Tibial nerve (tissue), 4 donors: ENCODE measurements at places on chromosomes 5 and 9.
A peak's percentile ranks its signal among the peaks of the same experiment; 100 is the strongest.

DNA sequence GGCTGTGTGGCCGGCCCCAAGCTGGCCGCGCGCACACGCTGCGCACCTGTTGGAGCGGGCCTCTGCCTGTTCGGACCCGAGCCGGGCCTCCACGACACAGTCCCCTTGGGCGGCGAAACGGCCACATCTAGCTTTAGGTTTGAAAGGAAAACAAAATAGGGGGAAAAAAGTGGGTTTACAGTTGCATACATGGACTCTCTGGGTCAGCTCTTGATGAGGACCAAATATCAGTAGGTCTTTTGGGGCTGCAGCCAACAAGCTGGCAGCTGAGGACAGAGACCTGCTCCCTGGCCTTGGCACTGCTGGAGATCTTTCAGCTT, 20.7 kb downstream of the IGIP start:
- no peak overlapping the region for H3K27ac ChIP-seq
- no peak for DNase-seq
- H3K4me3 ChIP-seq, result peak overlapping the region; percentile 27
- peaks cover 15% of the 10 kb centered on the region for H3K4me1 ChIP-seq

DNA sequence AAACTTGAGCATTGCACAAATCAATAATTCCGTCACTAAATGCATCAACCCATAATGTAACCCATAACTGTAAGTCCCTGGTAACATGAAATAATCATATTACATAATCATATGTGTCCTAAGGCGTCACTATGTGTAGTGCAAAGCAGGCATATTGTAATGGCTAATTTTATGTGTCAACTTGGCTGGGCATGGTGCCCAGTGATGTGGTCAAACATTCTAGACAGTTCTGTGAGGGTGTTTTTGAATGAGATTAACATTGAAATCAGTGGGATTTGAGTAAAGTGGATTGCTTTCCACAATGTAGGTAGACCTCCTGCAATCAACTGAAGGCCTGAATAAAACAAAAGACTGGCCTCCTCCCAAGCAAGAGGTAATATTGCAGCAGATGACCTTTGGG, 794.4 kb upstream of the ACO1 start:
- H3K27ac ChIP-seq, result no peak overlapping the region
- no peak overlapping the region for H3K4me3 ChIP-seq
- no peaks in the 10 kb centered on the region for H3K27me3 ChIP-seq
- H3K36me3 ChIP-seq, result no peaks in the 10 kb centered on the region
- no peaks in the 10 kb centered on the region for H3K4me1 ChIP-seq

DNA sequence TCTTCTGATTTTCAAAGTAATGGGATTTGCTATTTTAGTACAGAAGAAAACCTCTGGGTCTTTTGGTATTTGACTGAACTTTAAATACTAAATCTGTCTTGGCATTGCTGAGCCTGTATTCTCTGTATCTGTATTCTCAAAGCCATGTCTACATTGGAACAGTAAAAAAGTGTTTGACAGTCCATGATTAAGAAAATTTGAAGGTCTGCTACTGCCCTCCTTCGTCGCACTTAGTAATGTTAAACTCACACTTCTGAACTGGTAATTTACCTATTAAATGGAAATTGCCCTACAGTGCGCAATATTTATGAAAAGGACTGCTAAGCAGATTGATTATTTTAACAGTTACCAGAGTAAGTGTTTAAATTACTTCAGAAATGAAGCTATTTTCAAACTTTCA, 165.7 kb upstream of the SMC2 start:
- no peak for DNase-seq
- no peaks in the 10 kb centered on the region for H3K36me3 ChIP-seq
- H3K27me3 ChIP-seq, result no peaks in the 10 kb centered on the region
- H3K4me1 ChIP-seq, result no peaks in the 10 kb centered on the region
- no peak overlapping the region for H3K4me3 ChIP-seq

- no peak overlapping the region for H3K27ac ChIP-seq
- no peaks in the 10 kb centered on the region for H3K4me1 ChIP-seq
- no peak for DNase-seq
- no peaks in the 10 kb centered on the region for H3K27me3 ChIP-seq
- H3K36me3 ChIP-seq, result no peaks in the 10 kb centered on the region
- no peak overlapping the region for H3K4me3 ChIP-seq
Measured at GRCh38 chr9:69660304-69660703, 11.9 kb downstream of the APBA1 start.

GRCh38 chr9:69499959-69500358, 172.2 kb downstream of the APBA1 start:
- H3K4me3 ChIP-seq, result no peak overlapping the region
- no peak for DNase-seq
- no peaks in the 10 kb centered on the region for H3K27me3 ChIP-seq
- H3K36me3 ChIP-seq, result no peaks in the 10 kb centered on the region
- no peaks in the 10 kb centered on the region for H3K4me1 ChIP-seq

GRCh38 chr9:12813960-12814876, 39.4 kb downstream of the LURAP1L start:
- no peaks in the 10 kb centered on the region for H3K36me3 ChIP-seq
- H3K27me3 ChIP-seq, result no peaks in the 10 kb centered on the region
- peak; percentile 65 for DNase-seq
- H3K4me1 ChIP-seq, result no peaks in the 10 kb centered on the region
- H3K27ac ChIP-seq, result peak overlapping the region; percentile 88
- H3K4me3 ChIP-seq, result no peak overlapping the region

GRCh38 chr5:141633871-141634561, 2.6 kb downstream of the HDAC3 start:
- H3K4me3 ChIP-seq, result no peak overlapping the region
- H3K27me3 ChIP-seq, result no peaks in the 10 kb centered on the region
- no peak for DNase-seq
- no peaks in the 10 kb centered on the region for H3K4me1 ChIP-seq
- H3K36me3 ChIP-seq, result no peaks in the 10 kb centered on the region
- H3K27ac ChIP-seq, result no peak overlapping the region

- no peaks in the 10 kb centered on the region for H3K27me3 ChIP-seq
- no peaks in the 10 kb centered on the region for H3K4me1 ChIP-seq
- no peak overlapping the region for H3K27ac ChIP-seq
- H3K36me3 ChIP-seq, result no peaks in the 10 kb centered on the region
- DNase-seq, result no peak
Measured at GRCh38 chr5:14063138-14063537, 80.0 kb upstream of the TRIO start.

DNA sequence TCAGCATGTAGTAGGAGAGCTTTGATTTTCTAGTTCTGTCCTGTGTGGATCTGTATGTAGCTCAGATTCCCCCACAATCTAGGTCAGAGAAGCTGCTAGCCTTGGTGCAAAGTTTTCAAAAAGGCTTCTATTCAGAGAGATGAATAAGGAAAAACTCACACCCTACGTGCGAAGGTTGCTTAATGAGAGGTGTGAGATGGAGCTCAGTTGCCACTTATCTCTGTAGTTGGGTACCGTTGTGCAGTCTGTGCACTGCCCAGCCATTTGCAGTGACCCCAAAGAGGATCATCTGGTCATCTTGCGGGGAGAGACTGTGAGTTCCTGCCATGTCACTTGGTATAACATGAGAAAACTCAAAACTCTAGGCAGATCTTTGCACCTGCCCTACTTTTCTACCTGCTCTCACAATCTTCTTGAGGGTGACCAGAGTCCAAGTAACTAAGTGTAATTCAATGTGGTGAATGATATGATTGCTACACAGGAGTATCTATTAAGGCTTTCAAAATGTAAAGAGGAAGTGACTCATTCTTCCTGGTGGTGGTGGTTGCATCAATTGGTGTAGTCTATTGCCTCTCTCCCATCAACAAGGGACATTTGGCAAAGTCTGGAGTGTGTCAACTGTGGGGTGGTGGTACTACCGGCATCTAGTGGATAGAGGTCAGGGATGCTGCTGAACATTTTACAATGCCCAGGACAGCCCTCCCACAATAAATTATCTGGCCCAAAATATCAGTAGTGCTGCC, 65.2 kb downstream of the TMC1 start:
- H3K4me1 ChIP-seq, result peaks cover 22% of the 10 kb centered on the region
- no peaks in the 10 kb centered on the region for H3K27me3 ChIP-seq
- no peaks in the 10 kb centered on the region for H3K36me3 ChIP-seq
- H3K4me3 ChIP-seq, result no peak overlapping the region
- H3K27ac ChIP-seq, result no peak overlapping the region

DNA sequence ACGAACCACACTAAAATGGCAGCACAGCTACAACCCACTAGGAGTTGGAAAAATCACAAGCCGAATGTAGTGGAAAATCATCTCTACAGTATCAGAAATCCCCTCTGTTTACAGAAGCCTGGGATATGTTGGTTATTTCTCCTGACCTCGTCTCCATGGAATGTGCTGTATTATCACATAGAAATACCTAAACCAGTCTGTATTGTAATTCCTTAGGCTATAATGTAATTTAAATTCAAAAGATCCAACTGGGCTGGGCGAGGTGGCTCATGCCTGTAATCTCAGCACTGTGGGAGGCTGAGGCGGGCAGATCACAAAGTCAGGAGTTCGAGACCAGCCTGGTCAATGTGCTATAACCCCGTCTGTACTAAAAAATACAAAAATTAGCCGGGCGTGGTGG, 244.8 kb upstream of the MPDZ start:
- no peak overlapping the region for H3K4me3 ChIP-seq
- no peaks in the 10 kb centered on the region for H3K4me1 ChIP-seq
- no peak overlapping the region for H3K27ac ChIP-seq
- no peak for DNase-seq
- no peaks in the 10 kb centered on the region for H3K27me3 ChIP-seq

GRCh38 chr5:59798862-59799667, 94.5 kb downstream of the PDE4D start:
- no peak overlapping the region for H3K4me3 ChIP-seq
- no peaks in the 10 kb centered on the region for H3K36me3 ChIP-seq
- DNase-seq, result no peak
